ENCODE measurements at places on chromosomes 6 and 20.

DNA sequence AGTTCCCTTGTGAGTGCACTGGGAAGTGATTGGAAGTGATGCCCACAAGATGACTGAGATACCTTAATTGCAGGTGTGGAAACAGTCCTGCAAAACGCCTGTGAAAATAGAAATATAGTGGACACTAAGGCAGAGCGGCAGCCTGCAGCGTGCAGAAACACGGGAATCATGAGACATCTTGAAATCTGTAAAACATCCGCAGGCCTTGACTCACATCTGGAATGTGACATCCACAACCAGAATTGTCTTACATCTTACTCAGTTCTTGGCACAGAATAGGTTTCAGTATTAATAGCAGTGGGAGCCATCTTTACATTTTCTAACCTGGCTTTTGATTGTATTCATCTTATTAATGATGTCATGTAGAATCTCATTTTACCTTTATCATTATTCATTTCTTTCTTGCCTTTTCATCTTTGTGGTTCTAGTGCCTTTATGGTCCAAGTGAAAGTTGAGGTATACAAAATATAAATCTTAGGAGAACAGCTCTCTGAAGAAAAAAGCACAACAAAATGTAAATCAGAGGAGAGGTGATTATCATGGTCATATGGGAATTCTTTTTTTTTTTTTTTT, 44.6 kb downstream of the CDYL start:
- DNase-seq, result no peak

DNA sequence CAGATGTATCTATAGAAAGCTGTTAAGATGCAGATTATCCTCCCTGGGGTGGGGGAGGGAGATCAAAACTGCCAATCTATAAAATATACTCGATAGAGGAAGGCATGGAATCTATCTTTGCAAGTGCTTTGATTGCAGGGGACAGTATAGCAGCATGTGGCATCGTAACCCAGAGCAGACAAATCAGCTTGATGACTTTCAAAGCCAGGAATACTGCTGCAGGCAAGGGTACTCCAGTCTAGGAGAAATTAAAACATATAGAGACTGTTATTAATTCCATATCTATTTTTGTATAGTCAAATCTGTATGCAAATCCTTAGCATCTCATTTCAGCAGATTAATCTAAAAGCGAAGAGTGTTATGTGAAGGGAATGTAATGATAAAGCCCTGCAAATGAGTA, 159.4 kb downstream of the MMS22L start:
- no peak for DNase-seq

DNA sequence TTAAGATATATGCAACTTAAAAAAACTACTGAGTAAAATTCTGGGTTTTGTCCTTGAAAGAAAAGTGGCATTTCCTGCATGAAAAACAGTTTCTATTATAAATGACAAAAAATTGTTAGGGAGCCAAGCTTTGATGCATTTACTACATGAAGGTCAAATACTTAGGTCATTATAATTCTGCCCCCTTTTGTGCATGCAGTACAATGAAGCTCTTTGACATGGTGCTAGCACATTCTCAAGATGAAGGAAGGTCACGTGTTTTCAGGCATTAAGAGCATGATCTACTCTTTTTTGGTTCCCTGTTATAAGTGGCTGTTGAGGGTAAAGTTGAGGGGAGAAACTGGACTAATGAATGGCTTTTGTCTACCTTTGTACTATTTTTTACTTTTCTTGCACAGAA, 72.7 kb downstream of the FOXO3 start:
- DNase-seq, result no peak

DNA sequence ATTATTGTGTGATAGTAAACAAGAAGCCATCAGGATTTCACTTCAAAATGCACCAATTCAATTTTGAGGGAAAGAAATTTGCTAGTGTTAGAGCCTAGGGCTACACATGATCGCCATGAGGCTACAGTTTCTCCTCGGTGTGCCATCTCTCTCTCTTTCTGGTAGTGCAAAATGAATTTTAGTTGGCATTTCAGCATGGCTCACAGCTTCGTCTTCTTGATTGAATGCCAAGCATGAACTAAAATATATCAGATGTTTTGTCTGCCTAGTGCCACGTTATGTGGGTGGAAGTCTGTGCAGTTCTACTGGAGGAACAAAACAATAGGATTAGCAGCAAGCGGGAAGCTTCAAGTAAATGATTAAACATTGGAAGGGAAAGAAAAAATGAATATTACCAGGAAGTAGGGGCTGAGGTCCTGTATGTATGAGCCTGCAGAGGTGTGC, 6.8 kb upstream of the MRAP2 start:
- DNase-seq, result no peak

GRCh38 chr20:46206025-46206424, 87.9 kb downstream of the CD40 start:
- no peak for DNase-seq

- DNase-seq, result no peak
These were observed 578.3 kb downstream of the HACE1 start for GRCh38 chr6:104281370-104281769.

DNA sequence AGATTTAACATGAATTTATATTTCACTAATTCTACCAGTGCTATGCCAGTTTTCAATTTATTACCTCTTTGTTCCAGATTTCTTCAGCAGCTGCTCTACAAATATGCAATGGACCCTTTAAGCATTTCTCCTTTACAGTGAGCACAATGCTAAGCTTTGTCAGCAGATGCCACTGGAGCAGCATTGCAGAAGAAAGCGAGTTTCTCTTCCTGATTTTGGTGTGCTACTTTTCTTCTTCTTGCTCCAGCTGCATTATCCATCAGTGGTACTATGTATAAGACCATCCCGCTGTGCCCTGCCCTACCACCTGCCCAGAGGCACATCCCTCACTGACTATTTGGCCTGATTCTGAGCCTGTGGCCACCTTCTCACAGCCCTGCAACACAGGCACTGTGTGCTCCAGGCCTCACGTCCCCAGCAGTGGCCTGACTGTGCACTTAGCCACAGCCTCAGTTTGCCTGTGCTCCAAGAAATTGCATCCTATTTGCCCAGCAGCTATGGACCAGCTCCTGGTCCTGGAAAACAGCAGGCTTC, 84.1 kb downstream of the TNFAIP3 start:
- DNase-seq, result no peak
